Right atrium auricular region (tissue), 2 donors: ENCODE measurements at places on chromosomes 1 and 21. TPM values are rescaled to one million over a fixed set of nuclear protein-coding genes. Genes with fewer than 3 reads are reported as not detected.

GRCh38 chr1:12094180-12094579, 31.1 kb downstream of the TNFRSF8 start:
- H3K4me1 ChIP-seq = no peaks in the 10 kb centered on the region
- no peaks in the 10 kb centered on the region for H3K27me3 ChIP-seq
- no peak for DNase-seq
- H3K4me3 ChIP-seq = no peak overlapping the region
- H3K36me3 ChIP-seq = no peaks in the 10 kb centered on the region

DNA sequence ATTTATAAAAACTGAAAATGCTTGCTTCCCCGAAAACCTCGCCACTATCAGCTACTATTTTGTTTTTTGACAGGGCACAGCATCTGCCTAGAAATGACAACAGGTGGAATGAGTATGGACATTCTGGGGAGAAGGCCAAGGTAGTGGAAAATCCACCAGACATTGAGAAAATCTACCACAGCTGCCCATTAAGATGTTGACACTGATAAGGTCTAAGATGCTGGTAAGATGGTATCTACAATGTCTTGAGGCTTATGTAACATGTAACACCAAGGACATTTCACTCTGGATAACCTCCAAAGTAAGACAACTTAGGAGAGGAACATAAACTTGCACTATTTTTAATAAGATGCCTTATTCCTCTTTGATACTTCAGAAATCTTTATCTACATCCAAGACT, 374.2 kb downstream of the PTBP2 start:
- no peak for DNase-seq
- H3K27ac ChIP-seq = no peak overlapping the region
- H3K27me3 ChIP-seq = no peaks in the 10 kb centered on the region
- H3K36me3 ChIP-seq = no peaks in the 10 kb centered on the region

Gene ATF6
- 17.9 TPM for total RNA-seq

Gene SPRR4
- total RNA-seq = not detected

Gene SPRR1B
- not detected for total RNA-seq

DNA sequence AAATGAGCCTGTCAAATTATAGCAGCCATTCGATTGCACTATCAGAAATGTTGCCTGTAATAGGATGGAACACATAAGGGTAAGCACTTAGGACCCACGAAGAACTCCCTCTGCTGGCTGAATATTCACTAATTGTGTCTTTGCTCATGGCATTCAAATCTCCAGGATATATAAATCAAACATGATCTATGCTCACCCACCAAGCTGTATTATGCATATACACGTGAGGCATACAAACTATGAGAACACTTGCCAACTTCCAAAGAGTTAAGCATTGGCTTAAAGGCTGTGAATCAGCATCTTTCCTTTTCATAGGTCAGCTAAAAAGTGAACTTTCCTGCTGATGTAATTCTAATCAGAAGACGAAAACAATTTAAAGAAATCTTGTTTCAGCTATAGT, 34.5 kb downstream of the TMPRSS15 start:
- no peaks in the 10 kb centered on the region for H3K4me1 ChIP-seq
- no peaks in the 10 kb centered on the region for H3K27me3 ChIP-seq
- H3K4me3 ChIP-seq = no peak overlapping the region
- no peak for DNase-seq
- no peak overlapping the region for H3K27ac ChIP-seq

DNA sequence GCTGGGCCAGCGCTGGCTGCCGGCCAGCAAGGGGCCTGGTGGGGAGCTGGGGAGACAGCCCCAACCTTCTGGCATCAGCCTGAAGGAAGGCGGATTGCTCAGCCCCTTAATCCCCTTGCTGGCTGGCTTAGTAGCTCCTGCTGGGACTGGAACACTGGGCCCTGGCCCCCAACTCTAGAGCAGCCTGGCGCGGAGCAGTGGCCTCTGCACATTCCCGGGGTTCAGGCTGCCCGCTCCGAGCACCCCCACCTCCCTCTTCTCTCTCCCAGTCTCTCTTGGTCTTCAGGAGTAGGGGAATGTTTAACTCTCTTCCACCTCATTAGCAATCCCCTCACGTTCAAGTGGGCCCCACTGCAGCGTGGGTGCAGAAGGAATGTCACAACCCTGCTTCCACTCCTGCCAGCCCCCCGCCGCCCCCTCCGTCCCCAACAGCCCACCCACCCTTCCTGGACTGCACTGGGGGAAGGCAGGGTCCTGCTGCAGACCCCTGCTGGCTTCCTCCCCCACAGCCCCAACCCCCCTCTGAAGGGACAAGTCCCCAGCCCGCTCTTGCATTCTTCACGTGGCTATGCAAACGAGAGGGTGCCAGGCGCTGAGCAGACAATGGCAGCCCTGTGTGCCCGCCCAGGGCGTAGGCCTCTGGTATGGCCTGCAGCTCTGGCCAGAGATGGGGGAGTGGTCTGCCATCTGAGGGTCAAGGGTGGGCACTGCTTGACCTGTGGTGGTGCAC, 980 bp upstream of the CLDN19 start:
- no peak for DNase-seq
- peaks cover 3% of the 10 kb centered on the region for H3K36me3 ChIP-seq
- H3K4me3 ChIP-seq = no peak overlapping the region
- no peaks in the 10 kb centered on the region for H3K27me3 ChIP-seq
- H3K4me1 ChIP-seq = no peaks in the 10 kb centered on the region

DNA sequence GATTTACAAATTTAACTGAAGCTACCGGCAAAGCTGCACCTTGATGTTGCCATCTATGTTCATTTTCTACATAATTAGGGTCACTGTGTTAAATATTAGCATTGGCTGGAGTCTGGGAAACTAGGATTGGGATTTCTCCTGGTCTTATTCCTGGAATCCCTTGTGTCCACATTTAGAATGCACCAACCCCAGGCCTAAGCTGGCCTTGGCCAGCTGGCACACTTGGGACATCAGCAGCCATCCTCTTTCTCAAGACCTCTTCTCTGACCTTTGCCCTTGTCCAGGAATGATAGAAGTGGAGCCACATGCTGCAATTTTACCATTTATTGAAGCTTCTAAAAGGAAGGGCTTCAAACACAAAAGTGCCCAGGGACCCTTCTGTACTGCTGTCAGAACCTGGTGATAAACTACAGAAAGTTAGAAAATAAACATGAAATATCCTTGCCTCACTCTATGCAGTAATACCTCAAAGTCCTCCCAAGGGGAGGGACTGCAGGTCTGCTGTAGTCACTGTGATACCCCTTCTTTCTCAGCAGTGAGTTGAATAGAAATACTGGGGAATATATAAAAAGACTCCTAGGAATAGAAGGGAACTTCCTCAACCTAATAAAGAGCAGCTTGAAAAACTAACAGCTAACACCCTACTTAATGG, 13.7 kb upstream of the PIGC start:
- H3K4me1 ChIP-seq = no peaks in the 10 kb centered on the region
- no peak for DNase-seq
- no peaks in the 10 kb centered on the region for H3K36me3 ChIP-seq
- H3K27ac ChIP-seq = no peak overlapping the region

GRCh38 chr1:169933984-169934725, 40.5 kb upstream of the SCYL3 start:
- H3K4me3 ChIP-seq = no peak overlapping the region
- no peak overlapping the region for H3K27ac ChIP-seq
- no peaks in the 10 kb centered on the region for H3K4me1 ChIP-seq
- no peaks in the 10 kb centered on the region for H3K27me3 ChIP-seq
- no peak for DNase-seq

Gene GPR161
- 3.2 TPM for total RNA-seq

DNA sequence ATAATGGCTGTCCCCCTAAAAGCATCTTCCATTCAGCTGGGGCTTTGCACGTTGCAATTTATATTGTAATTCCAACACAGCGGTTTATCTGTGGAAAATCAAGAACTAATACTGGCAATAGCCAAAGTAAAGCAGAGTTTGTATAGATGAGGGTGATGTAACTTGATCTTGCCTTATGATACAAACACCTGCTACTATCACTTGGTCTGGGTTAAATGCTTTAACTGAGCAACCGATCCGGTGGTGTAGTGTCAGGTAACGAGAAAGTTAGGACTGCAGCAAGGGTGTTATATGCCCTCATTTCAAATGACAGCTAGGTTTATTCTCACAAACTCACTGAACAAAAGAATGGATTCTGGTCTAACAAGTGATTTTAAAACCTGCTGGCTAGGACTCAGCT, 47.3 kb upstream of the PLPPR4 start:
- no peak for DNase-seq
- H3K36me3 ChIP-seq = no peaks in the 10 kb centered on the region
- no peaks in the 10 kb centered on the region for H3K4me1 ChIP-seq
- H3K27me3 ChIP-seq = no peaks in the 10 kb centered on the region
- no peak overlapping the region for H3K4me3 ChIP-seq
- no peak overlapping the region for H3K27ac ChIP-seq

GRCh38 chr1:234722904-234723720, 113.1 kb upstream of the IRF2BP2 start:
- H3K27ac ChIP-seq = peak overlapping the region; percentile 92
- H3K36me3 ChIP-seq = no peaks in the 10 kb centered on the region
- H3K4me3 ChIP-seq = no peak overlapping the region
- no peaks in the 10 kb centered on the region for H3K27me3 ChIP-seq
- H3K4me1 ChIP-seq = peaks cover 95% of the 10 kb centered on the region

GRCh38 chr21:37711286-37711829, 204.9 kb downstream of the KCNJ6 start:
- H3K4me1 ChIP-seq = no peaks in the 10 kb centered on the region
- DNase-seq = no peak
- no peaks in the 10 kb centered on the region for H3K27me3 ChIP-seq
- H3K27ac ChIP-seq = peak overlapping the region; percentile 55

Gene EFNA1
- 24.8 TPM for total RNA-seq

Gene SYT14
- 0.04 TPM for total RNA-seq

Gene GBP7
- total RNA-seq = not detected

GRCh38 chr1:54577612-54578011, 29.6 kb downstream of the ACOT11 start:
- no peaks in the 10 kb centered on the region for H3K27me3 ChIP-seq
- DNase-seq = peak; percentile 84
- H3K27ac ChIP-seq = peak overlapping the region; percentile 90

Gene NPHS2
- total RNA-seq = not detected

Gene CDCA8
- total RNA-seq = 0.55 TPM

DNA sequence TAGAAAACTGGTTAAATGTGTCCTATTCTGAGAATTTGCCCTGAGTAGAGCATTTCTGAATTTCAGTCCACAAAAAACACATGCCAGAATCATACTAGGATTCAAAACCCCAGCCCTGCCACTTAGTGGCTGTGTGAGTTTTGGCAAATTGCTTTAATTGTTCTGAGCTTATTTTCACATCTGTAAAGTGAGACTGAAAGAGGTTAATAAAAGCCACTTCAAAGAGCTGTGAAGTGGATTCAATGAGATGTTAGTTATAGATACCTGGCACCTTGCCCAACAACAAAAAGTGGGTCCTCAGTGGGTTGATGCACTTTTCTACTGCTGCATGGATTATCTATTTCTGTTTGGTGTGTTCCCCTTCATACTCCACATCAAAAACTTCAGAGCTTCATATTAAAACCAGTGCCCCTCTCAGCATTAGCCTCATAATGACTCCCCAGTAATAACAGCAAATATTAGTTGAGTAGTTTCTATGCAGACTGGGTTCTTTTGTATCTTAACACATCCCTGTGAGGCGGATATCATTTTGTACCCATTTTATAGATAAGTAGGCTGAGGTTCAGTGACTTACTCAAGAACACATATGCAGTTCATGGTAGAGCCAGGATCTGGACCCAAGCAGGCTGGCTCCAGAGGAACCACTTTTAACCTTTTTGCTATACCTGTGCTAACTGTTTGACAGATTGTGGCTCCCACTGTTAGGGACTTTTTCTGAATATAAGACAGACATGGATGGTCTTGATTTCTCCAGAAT, 14.2 kb upstream of the ADORA3 start:
- H3K4me3 ChIP-seq = no peak overlapping the region
- peak overlapping the region; percentile 86 for H3K27ac ChIP-seq
- H3K36me3 ChIP-seq = no peaks in the 10 kb centered on the region
- no peak for DNase-seq

Gene PRRX1
- 55.1 TPM for total RNA-seq

Gene C1orf116
- 0.07 TPM for total RNA-seq

GRCh38 chr1:58622571-58622970, 45.5 kb upstream of the TACSTD2 start:
- H3K27ac ChIP-seq = no peak overlapping the region
- no peaks in the 10 kb centered on the region for H3K4me1 ChIP-seq
- no peaks in the 10 kb centered on the region for H3K27me3 ChIP-seq
- no peak for DNase-seq
- H3K4me3 ChIP-seq = no peak overlapping the region

GRCh38 chr1:76593618-76594017, 273.7 kb upstream of the ST6GALNAC5 start:
- no peaks in the 10 kb centered on the region for H3K36me3 ChIP-seq
- H3K27ac ChIP-seq = no peak overlapping the region
- H3K27me3 ChIP-seq = no peaks in the 10 kb centered on the region
- no peaks in the 10 kb centered on the region for H3K4me1 ChIP-seq

- DNase-seq = peak; percentile 18
- no peaks in the 10 kb centered on the region for H3K27me3 ChIP-seq
- H3K36me3 ChIP-seq = no peaks in the 10 kb centered on the region
- no peaks in the 10 kb centered on the region for H3K4me1 ChIP-seq
These were observed 21.8 kb downstream of the EXOC8 start for GRCh38 chr1:231315887-231316286.

GRCh38 chr1:107250169-107250568, 109.3 kb downstream of the NTNG1 start:
- no peaks in the 10 kb centered on the region for H3K4me1 ChIP-seq
- H3K4me3 ChIP-seq = no peak overlapping the region
- H3K27ac ChIP-seq = no peak overlapping the region

DNA sequence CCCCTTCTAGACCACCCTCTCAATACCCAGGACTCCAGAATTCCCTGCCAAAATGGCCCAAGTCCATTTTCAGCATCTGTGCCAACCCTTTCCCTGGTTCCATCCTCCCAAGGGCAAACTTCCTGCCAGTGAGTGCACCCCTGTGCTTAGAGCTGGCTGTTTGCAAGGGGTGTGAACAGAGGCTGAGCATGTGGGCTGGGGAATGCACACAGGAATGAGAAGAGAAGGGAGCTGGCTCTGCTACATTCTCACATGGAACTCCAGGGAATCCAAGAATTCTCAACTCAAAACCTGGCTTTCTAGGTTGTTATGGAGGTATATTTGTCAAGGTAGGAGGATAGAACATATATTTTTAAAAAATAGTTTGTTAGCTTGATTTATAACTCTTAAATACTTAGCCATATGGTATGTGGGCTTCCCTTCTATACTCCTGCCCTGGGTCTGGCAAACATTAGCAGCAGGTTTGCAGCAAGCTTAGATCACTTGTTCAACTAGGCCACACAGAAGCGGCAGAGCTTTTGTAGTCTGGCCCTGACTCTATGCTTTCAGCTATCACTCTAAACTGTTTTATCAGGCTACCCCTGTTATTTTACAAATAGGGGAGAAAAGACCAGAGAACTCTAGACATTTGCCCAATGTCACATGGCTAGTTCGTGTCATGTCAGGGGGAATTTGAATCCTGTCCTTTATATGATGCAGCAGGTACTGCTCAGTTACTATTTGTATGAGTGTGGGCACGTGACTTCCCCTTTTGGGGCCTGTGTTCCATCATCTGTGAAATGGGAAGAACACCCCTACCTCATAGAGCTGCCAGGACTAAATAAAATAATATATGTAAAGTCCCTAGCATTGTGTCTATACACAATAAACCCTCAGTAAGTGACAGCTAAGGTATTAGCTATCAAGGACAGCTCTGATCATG, 8.1 kb upstream of the STMN1 start:
- H3K27me3 ChIP-seq = no peaks in the 10 kb centered on the region
- no peaks in the 10 kb centered on the region for H3K4me1 ChIP-seq
- H3K4me3 ChIP-seq = no peak overlapping the region
- DNase-seq = no peak
- no peaks in the 10 kb centered on the region for H3K36me3 ChIP-seq

Gene FGR
- total RNA-seq = 5.7 TPM

- H3K27ac ChIP-seq = no peak overlapping the region
- H3K36me3 ChIP-seq = no peaks in the 10 kb centered on the region
- DNase-seq = no peak
- no peaks in the 10 kb centered on the region for H3K27me3 ChIP-seq
- no peaks in the 10 kb centered on the region for H3K4me1 ChIP-seq
- H3K4me3 ChIP-seq = no peak overlapping the region
These were observed 76.8 kb upstream of the HNRNPU start for GRCh38 chr1:244941121-244941520.
